ENCODE measurements at places on chromosomes 12 and 14.

DNA sequence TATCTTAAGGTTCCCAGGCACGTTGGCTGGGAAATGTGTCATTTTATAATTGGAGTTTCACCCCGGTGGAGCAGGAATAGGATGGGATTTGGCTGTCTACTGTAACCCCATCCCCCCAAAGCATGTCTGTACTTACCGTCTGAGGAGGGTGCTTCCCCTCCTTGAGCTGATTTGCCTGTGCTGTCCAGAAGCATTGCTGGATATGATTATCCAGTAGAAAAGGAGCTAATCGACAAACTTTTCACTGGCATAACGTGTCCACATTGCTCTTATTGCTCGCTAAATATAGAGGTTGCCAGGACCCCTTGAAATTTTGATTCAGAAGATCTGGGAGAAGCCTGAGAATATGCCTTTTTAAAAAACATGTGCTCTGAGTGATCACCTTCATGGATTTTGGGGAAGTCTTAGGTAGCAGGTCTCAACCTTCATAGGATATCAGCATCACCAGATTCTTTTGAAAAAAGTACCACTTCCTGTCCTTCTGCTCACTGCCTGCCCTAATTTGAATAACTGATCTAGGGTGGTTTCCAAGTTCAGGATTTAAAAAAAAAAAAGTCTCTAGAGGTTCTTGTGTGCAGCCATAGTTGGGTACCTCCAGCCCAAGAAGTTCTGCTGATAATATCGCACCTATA lies 80.4 kb upstream of the KCNA1 start:
- DNase-seq: no peak

DNA sequence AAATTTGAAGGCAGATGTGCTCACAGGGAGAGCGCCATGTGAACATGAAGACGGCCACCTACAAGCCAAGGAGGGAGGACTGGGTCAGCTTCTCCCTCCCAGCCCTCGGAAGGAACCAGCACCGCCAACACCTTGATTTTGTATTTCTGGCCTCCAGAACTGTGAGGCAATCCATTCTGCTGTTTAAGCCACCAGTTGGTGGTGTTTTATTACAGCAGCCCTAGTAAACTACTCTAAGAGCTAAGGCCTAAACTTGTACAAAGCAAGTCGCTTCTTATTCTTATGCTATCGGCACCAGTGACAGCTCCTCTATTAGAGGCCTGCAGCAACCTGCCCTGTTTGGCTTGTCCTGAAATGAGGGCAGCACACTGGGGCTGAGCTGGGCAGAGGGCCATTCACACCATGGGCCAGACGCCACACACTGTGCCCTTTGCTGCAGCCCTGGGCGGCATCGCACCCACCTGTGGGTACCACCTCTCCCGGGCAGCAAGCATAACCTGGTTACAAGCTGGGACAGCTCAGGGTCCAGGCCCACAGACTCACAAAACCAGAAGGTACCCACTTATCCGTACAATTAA lies 62.7 kb downstream of the NOS1 start:
- no peak for DNase-seq

GRCh38 chr12:835754-836518 lies 83.6 kb downstream of the WNK1 start:
- no peak for DNase-seq

DNA sequence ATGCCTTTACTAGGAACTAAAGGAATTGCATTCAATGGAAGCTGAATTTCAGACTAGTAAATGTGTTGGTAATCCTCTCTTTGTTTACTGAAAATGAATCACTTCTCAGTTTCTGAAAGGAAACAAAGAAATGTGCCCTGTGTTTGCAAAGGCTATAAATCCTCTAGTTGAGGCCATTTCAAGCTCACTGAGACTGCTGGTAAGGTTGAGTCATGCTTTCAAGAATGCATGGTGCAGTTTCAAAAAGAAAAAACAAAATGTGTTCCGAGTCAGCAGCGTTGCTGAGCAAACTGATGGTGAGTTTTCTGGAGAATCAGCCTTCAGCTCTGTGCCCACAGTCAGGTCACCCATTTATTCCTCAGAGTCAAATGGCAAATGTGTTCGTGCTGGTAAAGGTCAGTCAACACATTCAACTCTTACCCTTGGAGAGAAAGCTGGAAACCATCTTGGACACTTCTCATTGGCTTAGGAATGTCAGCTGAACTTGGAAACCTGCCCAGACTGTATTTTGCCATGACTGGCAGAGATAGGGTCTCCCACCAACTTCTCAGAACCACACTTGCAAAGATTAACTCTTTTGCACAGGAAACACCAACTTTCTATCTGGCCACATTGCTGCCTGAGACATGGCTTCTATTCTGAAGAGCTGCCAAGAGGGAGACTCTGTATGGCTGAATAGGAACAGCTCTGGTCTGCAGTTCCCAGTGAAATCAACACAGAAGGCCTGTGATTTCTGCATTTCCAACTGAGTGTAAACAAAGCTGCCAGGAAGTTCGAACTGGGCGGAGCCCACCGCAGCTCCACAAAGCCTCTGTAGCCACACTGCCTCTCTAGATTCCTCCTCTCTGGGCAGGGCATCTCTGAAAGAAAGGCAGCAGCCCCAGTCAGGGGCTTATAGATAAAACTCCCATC lies 484.4 kb downstream of the ATP23 start:
- no peak for DNase-seq

- DNase-seq: no peak
Measured at GRCh38 chr12:120862664-120863063, 41.5 kb downstream of the SPPL3 start.

DNA sequence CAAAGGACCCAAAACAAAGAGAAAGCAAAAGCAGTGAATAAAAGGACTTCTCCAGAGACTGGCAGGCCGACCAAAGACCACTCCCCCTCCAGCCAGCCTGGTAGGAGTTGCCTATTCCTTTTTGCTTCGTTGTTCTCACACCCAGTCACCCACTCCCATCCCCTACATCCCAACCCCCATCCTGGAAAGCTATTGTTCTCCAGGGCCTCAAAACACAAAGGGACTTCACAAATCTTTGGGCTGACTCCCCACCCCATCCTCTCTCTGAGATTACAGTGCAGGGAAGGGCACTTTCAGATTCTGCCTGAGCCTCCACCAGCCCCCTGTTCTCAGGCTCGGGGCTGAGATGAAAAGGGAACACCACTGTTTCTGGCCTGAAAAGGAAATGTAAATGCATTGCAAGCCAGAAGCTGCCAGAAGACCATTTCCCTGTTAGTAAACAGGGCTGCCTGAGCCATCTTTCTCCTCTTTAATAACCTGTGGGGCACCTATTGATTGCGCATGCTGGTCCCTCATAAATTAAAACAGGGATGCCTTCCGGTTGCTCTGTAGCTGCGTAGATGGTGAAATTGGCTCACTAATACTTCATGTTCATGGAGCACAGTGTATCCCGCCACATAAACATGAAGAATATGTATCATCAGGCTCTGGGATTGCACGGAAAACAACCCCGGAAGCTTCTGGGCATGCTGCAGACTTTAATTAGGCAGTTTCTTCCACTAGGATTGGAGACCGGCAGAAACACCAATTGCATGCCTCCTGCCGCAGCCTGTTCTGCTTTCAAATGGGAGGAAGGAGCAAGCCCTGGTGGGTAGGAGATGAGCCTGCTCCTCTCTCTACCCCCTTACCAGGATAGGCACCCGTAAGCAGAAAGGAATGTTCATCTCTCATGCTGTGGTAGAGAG lies 130.3 kb upstream of the FUT8 start:
- no peak for DNase-seq

GRCh38 chr12:3527181-3527580 lies 36.2 kb downstream of the PRMT8 start:
- DNase-seq: no peak

GRCh38 chr14:61531465-61532122 lies 163.7 kb upstream of the HIF1A start:
- DNase-seq: no peak

GRCh38 chr12:53981634-53982565 lies 3.0 kb upstream of the HOXC10 start:
- DNase-seq: no peak

DNA sequence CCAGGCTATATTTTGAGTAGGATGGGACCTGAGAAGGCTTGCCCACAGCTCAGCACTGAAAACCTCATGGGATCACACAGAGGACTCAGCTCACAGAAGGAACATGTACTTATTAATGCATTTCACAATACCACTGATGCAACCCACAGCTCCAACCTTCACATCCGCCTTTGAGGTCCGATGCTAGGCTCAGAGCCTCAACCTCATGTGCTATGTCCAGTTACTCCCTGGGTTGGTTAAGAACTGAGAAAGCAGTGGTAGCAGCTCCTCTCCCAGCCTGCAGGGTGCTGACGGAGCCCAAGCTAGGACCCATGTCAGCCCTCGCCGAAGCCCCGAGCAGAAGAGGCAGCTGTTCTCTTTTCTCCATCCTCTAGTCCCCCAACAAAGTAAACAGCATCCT lies 52.9 kb downstream of the SPTB start:
- no peak for DNase-seq

DNA sequence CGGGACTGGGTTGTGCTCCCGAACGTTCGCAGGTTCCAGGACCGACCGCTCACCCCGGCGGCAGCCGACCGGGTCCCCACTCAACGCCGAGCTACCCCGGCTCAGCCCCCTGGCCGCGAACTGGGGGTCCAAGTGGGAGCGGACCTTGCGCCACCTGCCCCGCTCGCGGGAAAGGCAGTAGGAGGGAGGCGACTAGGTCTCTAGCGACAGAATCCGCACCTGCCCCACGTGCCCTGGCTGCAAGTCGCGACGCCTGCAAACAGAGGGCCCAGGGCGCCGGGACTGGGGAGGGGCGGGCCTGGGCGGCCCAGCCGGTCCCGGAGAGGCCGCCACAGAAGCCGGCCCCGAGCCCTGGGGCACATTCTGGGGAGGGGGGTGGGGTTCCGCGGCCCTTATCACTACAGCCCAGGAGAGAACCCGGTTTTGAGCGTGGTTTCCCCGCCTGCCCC lies 239.2 kb upstream of the CPNE8 start:
- no peak for DNase-seq

DNA sequence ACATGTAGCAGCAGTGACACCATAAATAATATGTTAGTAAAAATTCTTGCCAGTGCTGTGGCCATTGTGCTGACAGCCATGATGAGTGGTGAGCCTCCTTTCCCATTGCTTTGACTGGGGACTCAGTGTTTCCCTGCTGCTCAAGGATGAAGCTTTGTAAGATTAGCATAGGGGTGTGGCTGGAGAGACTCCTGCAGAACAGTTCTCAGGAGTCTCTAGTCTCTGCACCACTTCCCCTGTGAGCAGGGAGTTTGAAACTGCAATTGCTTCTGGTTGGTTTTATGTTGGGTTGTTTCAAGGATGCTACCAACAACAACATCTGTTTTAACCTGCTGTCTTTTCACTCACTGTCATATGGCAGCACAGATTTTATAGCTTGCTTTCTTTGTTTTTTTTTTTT lies 41.4 kb downstream of the ZC3H14 start:
- DNase-seq: no peak

GRCh38 chr12:22682663-22683062 lies 57.7 kb downstream of the ETNK1 start:
- DNase-seq: no peak

DNA sequence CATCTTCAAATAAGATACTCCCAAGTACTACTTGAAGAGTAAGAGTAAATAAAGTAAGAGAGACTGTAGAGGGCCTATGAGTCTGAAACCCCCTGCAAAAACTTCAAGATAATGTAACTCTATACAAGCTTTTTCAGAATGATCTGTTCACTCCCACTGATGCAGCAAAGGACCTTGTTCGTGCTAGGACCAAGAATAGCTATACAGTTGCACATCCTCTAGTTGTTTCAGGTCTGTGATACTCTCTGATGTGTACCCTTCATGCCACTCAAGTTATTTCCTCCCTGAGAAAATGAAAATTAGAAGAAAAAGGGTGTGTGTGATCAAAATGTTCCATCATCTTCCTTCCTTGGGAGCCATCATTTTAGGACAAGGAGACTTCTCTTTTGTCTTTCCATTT lies 204.4 kb downstream of the ALX1 start:
- DNase-seq: no peak

- no peak for DNase-seq
Measured at GRCh38 chr12:103401421-103401820, 94.3 kb downstream of the C12orf42 start.

GRCh38 chr14:51724650-51725049 lies 72.9 kb downstream of the FRMD6 start:
- DNase-seq: no peak

DNA sequence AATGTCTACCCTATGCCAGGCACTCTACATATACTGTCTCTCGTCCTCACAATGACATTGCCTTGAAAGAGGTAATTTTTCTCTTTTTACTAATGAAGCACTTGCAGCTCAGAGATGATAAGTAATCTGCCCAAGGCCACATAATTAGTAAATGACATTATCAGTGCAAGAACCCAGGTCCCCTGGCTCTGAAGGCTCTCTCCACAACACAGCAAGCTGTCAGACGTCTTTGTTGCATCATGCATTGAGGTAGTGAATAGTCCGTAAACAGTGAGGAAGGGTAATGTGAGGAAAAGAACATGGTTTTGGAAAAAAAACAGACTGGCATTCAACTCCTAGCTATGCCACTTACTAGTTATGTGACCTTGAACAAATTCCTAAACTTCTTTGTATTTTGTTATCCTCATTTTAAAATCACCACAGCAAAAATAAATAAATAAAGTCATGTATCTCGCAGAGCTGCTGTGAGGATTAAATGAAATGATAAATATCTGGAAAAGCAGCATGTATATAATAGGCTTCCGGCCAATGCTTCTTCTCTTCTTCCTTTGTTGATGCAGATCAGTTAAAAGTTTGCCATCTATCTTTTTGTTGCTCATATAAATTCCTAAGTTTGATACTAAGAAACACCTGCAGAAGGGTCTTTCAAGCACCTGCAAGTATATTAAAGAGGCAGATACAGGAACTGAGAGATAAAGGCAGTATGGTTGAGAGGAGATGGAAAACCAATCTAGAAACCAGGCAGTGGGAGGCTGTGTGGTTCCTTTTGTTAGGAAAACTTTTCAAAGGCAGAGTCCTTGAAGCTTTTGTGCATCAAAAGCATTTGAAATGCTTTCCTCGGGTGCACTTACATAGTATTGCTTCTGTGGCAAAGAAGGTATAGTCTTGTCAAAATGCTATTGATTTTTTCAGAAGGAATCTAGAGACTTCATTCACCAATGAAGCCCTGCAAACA lies 82.8 kb downstream of the BTG1 start:
- DNase-seq: no peak

- no peak for DNase-seq
Measured at GRCh38 chr14:21367582-21368144, 16.2 kb downstream of the SUPT16H start.

All from activated CD8-positive, alpha-beta memory T cell treated with anti-CD3 and anti-CD28 coated beads for 1 hour (primary cell).